Activated naive CD4-positive, alpha-beta T cell treated with anti-CD3 and anti-CD28 coated beads, Interleukin-2, amount 50 U/mL, for 16 hours (primary cell): ENCODE measurements at places on chromosomes 11 and 22.

GRCh38 chr11:122068141-122068540 lies 47.9 kb downstream of the BLID start:
- DNase-seq = no peak

- no peak for DNase-seq
These were observed 9.7 kb downstream of the MRGPRD start for GRCh38 chr11:68970921-68971636.

DNA sequence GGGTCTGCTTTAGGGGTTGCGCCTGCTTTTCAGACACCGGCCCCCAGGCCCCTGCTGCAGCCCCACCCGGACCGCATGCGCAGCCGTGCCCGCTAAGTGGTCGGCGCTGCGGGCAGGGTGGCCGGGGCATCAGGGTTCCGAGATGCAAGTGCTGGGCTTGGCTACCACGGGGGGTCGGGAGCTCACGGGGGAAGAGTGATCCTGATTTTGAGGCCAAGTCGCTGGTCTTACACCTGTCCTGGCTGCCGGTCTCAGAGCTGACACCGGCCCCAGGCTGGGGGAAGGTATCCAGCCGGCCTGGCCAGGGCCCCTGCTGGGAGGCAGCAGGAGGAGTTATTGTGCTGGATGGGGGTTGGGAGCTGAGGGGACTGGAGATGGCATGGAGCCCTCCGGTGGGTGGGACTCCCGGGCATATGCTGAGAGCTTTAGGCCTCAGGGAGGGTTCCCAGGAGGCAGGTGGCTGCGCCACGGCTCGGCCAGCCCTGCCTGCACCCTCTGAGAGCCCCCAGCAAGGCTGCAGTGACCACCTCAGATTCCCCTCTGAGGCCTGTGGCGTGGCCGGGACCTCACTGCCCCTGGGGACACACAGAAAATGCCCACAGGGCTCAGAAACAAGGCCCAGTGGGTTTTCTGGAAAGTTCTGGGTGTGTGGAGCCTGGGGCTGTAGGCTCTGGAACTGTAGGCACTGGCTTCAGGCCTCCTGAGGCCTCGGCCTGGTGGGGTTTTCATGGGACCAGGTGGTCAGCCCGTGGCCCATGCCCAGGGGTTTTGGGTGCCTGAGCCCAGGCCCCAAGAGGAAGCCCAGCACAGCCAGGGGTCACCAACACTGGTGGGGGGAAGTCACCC lies 4.4 kb upstream of the MUC5AC start:
- peak; percentile 7 for DNase-seq

GRCh38 chr22:29901354-29901753 lies 18.4 kb downstream of the MTMR3 start:
- DNase-seq = no peak

GRCh38 chr11:128965485-128965884 lies 22.8 kb upstream of the TP53AIP1 start:
- DNase-seq = no peak

DNA sequence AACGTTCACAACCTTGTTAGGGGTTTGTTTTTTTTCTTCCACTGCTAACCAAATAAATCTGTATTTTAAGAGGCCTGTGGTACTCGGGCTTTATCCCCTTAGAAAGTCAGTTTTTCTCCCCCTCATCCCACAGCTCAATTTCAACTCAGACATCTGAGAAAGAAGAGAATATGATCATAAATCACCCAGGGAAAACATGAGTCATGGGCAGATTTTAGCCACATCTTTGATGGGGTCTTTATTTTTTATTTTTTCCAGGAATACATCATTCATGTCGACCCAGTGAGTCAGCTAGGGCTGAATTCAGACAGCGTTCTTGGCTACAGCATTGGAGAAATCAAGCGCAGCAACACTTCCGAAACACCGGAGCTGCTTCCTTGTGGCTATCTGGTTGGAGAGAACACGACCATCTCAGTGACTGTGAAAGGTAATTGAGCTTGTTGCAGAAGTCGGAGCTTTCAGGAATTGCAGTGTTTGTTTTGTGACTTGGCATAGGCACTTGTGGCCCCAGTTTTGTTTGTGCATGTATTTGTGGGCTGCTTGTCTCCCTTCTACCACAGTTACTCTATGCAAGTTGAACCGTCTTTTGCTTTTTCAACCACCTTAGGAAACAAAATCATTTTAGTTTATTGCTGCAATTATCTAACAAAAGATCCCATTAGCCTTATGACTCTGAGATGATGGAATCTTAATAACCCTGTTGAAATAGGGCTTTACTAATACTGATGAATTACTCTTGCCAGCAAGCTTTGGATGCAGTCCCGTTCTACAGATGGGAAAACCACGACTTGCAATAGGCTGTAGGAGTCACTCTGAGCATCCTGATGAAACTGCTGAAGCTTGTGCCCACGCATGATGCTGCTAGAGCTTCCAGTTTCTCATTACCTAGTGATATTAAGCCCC lies 62.7 kb downstream of the DBX1 start:
- DNase-seq = no peak

- no peak for DNase-seq
These were observed 1.3 kb downstream of the FAM180B start for GRCh38 chr11:47587723-47588326.

- peak; percentile 89 for DNase-seq
These were observed 11.1 kb downstream of the GRK2 start for GRCh38 chr11:67277231-67277961.

DNA sequence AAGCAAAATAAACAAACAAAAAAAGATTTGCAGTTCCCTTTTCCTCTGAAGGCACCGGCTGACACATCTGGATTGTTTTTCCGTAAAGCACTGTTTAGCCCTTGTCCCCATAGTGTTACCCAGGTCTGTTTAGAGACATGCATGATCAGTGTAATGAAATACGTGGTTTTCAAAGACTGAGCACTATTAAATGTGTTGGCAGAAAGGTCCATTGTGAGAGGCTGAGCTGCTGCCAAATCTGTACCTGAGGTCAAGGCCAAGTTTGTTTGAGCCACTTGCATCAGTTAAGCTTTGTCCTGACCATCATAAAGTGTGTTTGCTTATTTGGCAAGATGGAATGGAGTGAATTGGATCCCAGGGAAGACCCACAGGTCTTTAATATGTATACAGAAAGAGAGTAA lies 26.3 kb downstream of the CTR9 start:
- no peak for DNase-seq

DNA sequence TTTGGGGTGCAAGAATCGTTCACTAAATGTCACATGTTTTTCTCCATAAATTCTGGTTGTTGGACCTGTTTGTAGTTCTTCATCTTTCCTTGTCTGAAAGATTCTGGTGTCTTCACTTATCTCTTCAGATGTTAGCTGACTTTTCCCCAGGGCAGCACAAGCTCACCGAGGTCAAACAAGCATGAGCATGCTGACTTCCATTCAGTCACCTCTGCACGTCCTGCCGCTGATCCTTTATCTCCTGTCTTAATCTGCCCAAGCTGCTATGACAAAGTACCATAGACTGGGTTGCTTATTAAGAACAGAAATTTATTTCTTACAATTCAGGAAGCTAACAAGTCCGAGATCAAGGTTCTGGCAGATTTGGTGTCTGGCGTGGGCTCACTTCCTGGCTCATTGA lies 800.6 kb downstream of the NTM start:
- DNase-seq = no peak

DNA sequence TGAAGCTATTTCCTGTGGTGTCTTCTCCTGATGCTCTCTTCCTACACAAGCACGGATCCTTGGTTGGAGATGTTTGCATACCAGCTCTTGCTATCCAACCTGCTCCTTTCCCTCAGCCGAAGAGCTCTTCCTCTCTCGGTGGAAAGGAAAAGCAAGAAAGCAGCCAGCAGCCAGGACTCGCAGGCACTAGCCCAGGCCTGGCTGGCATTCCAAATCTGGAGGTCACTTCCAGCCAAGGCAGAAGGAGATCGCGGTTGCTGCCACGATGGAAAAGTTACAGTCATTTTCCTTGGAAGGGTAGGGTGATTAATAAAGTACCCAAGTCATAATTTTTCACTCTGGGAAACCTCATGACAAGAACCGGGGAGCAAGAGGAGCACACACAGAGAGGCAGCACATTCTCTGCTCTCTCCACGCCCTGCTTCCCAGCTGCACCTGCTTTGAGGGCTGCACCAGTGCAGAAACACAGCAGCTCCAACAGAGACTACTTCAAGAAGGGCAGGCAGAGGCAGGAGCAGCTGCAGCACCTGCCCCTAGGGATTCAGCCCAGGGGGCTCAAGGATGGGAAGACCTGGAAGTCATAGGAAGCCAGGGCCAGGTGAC lies 399.3 kb downstream of the CADM1 start:
- no peak for DNase-seq

DNA sequence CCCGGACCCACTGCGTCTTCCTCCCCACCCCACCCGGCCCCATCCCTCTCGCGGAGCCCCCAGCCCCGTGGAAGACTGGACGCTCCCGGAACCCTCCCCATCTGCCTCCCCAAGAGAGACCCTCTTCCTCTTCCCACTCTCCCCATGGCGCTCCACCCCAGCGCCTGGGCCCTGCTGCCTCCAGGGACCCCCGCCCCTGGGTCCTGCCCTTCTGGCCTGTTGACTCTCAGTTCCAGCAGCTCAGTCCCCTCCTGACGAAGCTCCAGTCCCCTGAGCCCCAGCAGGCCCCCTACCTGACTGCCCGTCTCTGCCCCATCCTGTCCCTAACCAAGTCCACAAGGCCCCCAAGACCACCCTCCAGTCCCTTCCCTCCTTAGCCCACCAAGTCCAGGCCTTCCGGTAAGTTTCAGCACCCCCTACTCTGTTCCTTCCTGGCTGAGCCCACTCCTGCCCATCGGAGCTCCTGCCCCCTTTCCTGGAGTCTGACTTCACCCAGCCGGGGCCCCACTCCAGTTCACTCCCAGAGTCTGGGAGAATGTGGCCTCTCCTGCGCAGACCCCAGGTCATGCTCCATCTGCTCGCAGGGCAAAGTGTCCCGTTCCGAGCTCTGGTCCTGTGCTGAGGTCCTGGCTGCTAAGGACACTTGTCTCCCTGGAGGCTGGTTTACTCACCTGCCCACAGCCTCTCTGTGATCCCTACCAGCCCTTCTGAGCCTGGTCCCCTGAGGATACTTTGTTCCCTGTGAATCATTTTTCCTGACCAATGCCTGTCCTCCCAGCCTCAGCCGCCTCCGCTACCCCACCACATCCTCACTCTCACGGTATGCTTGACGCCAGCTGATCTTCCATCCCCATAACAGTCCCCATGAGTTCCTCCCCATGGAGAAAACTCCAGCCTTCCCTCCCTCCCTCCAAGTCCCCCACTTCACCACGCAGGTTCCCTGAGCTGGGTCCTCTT lies 722 bp downstream of the IFITM10 start:
- DNase-seq = no peak

GRCh38 chr11:65493367-65494176 lies 5.3 kb upstream of the MALAT1 start:
- no peak for DNase-seq

- no peak for DNase-seq
These were observed 11.5 kb upstream of the FTH1 start for GRCh38 chr11:61978703-61979661.

DNA sequence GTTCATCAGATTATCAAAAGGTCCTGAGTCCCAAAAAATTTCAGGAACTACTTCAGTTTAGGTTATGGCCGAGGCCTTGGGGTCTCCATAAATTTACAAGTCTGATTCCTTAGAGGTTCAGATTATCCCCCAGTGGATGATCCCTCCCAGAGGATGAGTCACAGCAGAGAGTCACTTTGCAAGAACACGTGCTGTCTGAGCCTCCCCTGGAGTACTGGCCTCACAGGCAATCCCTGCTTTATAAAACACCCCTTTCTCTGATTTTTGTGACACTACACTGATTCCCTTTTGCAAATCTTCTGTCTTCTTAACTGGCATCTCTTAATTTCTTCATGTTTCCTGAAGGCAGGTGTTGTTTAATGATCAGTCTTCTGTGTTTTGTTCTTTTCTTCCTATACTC lies 45.3 kb downstream of the CCDC34 start:
- no peak for DNase-seq

- DNase-seq = no peak
These were observed 90.4 kb upstream of the YWHAH start for GRCh38 chr22:31853736-31854495.

DNA sequence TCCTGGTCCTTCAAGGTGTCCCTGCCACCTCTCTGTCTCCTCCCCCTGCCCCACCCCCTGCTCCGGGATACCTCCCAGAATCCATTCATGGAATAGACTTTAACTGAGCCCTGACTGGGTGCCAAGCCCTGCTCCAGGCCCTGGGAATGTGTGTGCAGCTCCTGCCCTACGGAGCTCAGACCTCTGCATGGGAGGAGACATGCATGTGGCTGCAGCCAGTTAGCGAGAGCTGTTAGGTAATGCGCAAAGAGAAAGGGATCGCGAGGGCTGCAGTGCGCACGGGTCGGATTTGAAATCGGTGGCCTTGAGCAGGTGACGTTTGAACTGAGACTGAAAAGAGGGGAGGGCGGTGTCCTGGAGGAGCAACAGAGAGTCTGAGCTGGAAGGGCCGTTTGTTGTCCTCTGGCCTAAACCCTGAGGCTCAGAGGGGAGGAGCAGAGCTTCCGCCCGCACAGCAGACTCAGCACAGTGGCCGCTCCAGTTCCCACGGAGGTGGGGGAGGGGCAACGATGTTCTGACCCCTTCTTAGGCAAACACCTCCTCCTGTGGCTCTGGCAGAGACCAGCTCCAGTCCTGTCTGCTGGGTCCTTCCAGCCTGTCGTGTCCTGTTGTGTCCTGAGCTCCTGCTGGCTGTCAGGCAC lies 19.8 kb upstream of the LRRC10B start:
- no peak for DNase-seq

- DNase-seq = no peak
These were observed 18.1 kb upstream of the CAPRIN1 start for GRCh38 chr11:34033399-34033798.

- no peak for DNase-seq
These were observed 35.0 kb upstream of the SLC25A1 start for GRCh38 chr22:19213442-19214077.

- no peak for DNase-seq
These were observed 141.2 kb downstream of the CEP164 start for GRCh38 chr11:117468888-117469287.
